LHCN-M2 (cell line): ENCODE measurements at places on chromosomes 4 and X. TPM values are rescaled to one million over a fixed set of nuclear protein-coding genes. Genes with fewer than 3 reads are reported as not detected.
A peak's percentile ranks its signal among the peaks of the same experiment; 100 is the strongest.

Gene HPSE
- 2.1 and 2.2 TPM in 2 replicates for total RNA-seq

GRCh38 chrX:132025041-132025440 is 1.9 kb downstream of the STK26 start:
- DNase-seq: no peak

Gene CENPU
- total RNA-seq: 73.7 and 85.5 TPM in 2 replicates

DNA sequence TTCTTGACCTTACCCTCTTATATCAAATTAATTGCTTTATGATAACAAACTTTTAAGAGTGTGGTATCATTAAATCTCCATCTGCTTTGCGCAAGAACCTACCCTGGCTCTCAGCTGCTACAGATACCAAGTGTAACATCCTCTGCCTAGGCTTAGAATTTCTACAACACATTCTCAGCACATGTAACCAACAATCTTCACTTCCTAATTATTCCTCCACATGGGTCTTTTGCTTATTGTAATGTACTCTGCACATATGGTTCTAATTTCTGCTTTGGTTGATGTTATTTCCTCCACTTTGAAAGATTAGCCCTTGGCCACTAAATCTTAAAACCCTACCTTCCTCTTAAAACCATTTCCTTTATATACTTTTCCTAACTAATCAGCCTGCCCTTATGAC is 242.4 kb downstream of the ARHGAP24 start:
- no peak for DNase-seq

DNA sequence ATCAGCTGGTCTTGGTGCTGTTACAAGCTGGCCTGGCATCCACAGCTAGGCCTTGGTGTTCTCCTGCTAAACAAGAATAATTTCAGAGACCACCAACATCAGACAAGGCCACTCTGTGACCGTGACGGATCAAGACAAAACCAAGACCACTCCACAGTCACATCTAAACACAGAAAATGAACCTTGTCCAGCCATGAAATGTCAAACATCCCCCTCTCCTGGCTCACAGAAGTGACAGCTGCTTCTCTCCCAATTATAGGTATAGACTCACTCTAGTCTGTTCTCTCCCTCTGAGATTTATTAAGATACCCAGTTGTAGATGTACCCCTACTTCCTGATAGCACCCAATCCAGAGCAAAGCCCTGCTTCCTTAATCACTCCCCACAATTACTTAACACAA is 40.4 kb downstream of the EFHC2 start:
- no peak for DNase-seq

- peak; percentile 15 for DNase-seq
These were observed 3.4 kb downstream of the TEX13B start for GRCh38 chrX:107978707-107979307.

Gene LUZP4
- not detected in 2 replicates for total RNA-seq

DNA sequence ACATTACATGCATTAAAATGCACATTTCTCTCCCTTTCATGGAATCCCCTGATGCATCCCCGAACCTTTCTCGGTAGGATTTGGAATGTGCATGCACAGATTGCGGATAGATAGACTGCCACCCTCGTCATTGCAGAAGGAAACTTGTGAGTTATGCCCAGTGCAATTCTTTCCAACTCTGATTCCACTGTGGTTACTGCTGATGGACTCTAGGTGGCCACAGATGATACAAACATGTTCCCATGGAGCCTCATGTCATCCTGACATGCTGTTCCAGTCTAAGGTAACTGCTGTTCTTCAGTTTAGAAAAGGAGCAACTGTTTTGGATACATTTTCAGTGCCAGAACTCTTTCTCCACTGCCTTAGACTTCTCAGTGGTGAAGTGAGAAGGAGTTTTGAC is 9.1 kb upstream of the VCX3B start:
- DNase-seq: no peak

Gene SSX3
- not detected in 2 replicates for total RNA-seq

Gene OTC
- not detected in 2 replicates for total RNA-seq

Gene NXF2
- not detected in 2 replicates for total RNA-seq

DNA sequence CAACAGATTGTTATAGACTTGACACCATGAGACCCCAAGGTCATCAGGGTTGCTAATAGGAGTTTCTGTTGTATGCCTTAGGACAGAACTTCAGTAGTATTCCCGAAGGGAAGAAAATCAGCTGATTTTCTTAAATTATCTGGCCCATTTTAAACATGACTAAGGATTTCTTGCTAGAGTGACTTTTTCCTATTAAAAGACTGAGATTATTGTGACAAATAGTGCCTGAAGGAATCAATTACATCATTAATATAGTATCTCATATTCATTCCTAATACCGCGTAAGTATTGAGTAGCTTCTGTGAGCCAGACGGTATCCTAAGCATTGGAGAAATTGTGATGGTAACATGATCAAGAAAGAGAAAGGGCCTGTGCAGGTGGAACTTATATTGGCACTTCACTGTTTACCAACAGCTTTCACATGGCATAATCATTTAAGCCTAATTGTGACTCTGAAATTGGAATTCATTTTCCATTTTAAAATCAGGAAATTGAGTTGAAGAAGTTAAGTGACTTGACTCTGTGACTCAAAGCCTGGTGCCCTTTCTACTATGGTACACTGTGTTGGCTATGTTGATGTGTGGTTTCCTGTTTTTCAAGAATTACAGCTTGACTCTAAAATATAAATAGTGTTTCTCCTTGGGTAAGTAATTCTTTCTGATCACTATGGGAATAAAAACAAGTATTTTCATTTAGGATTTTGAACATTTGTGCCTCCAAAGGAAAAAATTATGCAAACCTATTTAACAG is 4.1 kb downstream of the AFF1 start:
- no peak for DNase-seq

GRCh38 chr4:87209182-87209581 is 11.2 kb downstream of the KLHL8 start:
- DNase-seq: no peak
